ENCODE measurements at places on chromosomes 7 and 10.
A peak's percentile ranks its signal among the peaks of the same experiment; 100 is the strongest.

DNA sequence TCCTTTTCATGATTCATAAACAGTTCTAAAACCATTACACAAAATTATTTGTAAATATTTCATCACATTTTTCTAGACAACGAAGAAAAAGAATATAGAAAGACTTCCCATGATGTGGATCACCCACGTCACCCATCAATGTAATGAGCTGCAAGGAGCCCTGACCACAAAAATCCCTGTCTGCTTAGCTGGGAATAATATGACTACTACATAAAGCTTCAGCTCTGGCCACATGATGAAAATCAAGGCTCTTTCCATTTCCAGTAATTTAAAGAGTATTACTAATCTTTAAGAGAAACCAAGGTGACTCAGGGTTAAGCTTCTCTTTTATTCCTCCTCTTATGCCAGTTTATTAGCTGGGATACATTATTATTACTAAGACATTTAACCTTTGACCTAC lies 180.8 kb upstream of the CACNA2D1 start:
- no peak for DNase-seq

DNA sequence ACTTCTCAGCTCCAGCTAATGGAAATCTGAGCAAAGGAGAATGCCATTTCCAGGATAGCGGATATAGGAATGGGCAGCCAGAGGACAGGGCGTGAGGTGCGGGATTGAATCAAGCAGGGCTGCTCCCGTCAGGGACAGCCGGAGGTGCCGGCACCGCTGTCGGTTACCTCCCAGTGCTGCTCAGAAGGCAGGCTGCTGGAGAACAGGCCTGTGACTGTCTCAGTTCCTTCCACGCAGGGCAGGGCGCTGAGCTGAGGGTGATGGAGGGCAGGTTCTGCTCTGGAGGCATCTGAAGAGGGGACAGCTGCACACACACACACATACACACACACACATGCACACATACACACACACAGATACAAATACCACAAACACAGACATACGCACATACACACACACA lies 111.1 kb downstream of the DOCK1 start:
- no peak for DNase-seq

GRCh38 chr10:43944381-43945093 lies 295.9 kb upstream of the ZNF32 start:
- no peak for DNase-seq

GRCh38 chr10:28393956-28394568 lies 91.2 kb upstream of the MPP7 start:
- DNase-seq, result peak; percentile 29

GRCh38 chr7:54879776-54880175 lies 120.8 kb upstream of the SEC61G start:
- DNase-seq, result no peak

GRCh38 chr10:110824660-110825059 lies 47.1 kb upstream of the PDCD4 start:
- no peak for DNase-seq

GRCh38 chr10:22486431-22486830 lies 141.1 kb downstream of the SPAG6 start:
- DNase-seq, result no peak

- DNase-seq, result no peak
Observed at GRCh38 chr7:86968618-86969017, 90.8 kb downstream of the ELAPOR2 start.

GRCh38 chr7:114084472-114085312 lies 165.9 kb upstream of the PPP1R3A start:
- peak; percentile 29 for DNase-seq

DNA sequence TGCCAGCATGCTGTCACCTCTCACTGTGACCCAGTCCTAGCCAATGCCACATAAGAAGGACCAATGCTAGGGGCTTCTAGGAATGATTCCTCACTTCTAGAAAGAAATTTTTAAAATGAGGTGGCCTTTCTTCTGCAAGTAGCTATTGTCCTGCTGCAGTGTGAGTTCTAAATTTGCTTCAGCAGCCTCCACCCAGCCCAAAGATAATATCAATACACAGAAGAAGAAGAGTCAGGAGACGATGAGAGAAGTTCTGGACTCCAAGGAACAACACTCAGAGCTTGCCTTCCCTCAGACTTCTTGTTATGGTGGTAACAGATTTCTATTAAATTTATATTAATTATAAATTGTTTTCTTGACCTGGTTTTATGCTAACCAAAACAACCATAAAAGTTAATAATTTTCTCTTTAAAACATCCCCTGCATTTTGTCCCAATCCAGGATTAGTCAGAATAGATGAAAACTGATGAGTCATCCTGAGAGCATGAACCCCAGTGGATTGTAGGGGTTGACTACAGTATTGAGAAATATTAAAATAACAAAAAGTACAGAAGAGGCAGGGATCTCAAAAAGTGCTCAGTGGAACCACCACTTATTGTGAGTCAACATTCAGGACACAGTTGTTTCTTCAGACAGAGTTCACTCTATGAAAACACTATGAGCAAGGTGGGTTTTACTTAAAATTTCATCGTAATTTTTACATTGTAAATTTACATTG lies 29.6 kb upstream of the AKR1C2 start:
- DNase-seq, result no peak

DNA sequence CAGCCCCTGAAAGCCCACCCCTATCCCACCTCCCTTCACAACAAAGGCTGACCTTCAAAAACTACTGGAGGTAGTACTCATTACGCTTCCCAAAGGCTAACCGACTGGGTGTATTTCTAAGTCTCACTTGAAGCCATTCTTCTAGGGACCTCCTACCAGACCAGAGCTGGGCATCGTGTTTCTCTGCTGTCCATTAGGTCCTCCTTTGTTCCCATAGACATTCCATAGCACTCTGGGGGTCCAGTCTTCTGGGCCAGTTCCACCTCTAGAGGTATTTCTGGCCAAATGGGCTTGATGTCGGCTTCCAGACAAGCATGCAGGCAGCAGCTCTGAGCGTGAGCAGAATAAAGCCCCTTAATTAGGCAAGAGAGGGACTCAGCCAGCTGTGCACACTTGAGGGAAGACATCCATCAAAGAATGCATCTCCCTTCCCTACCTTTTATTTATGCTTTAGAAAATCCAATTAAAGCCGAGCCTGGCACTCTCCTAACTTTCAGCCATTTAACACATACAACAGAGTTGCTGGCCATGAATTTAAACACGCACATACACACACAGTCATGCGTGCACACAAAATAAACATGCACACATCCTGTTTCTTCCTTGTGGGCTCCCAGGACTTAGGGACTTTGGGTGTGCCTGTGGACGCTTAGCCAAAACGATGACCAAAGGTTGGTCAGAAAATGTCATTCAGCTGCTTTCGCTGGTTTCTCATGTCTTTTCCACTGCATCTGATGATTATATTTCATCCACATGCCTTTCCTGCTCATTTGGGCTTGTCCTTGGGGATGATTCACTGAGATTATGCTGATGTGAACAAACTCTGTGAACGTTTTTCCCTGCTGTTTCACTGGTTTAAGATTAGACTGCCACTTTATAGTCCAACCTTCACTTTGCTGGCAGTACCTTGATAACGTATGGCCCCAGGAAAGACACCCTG lies 362.0 kb upstream of the NFE2L3 start:
- DNase-seq, result no peak

DNA sequence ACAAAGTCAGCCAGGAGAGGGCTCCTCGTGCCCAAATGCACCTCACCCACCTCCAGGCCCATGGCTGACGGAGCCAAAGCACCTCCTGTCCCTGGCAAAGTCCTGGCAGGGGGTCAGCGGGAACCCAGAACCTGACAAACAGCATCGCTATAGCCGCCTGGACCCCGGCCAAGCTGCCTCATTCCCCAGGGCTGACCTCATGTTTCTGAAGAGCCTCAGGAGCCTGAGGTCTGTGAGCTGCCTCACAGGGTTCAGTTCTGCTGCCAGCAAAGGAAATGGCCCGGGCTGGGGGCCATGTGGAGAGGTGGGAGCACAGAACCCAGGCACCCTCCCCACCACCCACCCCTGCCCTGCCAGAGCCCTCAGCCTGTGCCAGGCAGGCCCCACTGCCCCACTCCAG lies 4.2 kb upstream of the NANOS1 start:
- no peak for DNase-seq

All from left renal pelvis (tissue), 4 donors.